ENCODE measurements at places on chromosomes 4 and X.

- no peak for DNase-seq
Observed at GRCh38 chrX:1481636-1482529, 29.2 kb upstream of the ASMTL start.

DNA sequence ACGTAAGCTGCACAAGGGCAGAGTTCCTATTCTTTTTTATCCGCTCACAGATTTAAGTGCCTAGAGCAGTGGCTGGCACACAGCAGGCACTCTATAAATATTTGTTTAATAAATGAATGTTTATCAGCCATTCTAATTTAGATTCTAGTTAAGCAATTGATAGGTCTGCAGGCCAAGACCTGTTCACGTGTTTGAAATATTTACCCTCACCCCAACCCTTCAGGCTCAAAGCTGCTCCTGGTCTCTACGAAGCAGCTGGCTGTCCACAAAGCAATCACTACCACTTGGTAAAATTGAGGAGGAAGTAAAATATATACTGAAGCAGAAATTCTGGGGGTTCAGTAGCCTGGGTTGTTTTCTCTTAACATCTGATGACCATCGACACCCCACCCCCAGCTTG, 158.1 kb downstream of the MGST2 start:
- DNase-seq, result no peak

GRCh38 chr4:137558951-137559350, 26.7 kb upstream of the PCDH18 start:
- no peak for DNase-seq

DNA sequence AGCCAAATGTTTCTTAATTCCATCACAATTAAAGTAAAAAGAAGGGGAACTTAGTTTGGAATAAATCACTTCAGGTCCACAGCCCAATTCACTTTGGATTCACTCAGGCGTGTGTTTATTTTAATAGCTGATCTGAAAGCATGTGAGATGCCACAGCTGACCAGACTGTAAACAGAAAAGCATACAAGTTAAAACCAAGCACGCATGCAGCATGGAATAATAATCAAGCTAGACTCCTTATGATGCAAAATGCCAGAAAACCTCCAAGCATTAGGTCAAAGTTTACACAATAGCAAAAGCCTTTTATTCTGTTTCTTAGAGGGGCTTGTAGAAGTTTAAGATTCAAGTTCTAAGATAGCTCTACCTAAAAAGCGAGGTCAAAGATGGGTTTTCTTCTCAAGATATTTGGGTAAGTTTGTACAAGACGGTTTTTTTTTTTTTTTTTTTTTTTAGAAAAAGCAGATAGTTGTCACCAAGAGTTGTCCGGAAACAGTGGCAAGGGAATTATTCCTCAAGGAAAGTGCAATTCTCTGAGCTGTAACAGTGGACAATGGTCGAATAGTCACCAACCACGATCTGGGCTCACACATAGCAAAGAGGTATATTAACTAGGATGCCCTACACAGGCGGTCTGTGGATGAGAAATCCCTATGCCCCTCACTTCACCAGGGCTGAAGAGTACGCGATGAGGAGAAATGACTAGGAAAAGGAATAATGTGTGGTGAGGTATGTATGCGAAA, 763 bp upstream of the PRRG1 start:
- no peak for DNase-seq

DNA sequence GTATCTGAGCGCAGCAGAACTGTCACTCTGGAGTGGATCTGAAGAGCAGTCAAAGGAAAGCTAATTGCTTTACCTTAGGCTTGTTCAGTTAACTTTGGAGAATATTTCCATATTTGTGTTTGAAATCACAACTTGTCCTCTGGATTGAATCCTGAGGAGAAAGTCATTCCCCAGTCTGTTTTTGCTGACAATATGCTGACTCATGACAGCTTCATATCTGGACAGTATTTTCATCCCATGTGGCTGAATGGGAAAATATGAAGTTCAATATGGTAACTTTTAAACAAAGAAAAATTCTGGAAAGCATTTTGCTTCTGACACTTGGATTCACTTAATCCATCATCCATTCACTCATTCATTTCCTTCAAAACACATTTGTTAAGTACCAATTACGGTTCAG, 46.3 kb upstream of the MAGEC3 start:
- DNase-seq, result no peak
